ENCODE measurements at places on chromosomes 16 and 17. TPM values are rescaled to one million over a fixed set of nuclear protein-coding genes. Genes with fewer than 3 reads are reported as not detected.

DNA sequence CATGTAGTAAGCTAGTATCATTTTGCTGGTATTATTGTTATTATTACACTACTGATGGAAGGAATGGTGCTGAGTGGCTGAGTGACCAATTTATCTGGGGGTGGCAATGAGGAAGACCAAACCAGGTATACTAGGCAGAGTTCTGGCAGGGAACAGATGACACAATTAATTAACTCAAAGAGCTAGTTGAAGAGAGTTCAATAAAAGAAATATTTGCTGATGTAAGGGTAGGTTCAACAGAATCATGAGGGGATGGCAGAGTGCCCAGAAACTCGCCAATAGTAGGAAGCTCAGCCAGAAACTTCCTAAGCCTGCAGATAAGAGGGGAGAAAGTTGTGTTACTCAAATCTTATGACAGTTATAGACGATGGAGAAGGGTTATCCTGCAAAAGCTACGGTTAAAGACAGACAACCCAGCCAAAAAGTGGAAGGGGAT is 352.5 kb downstream of the KCNJ2 start:
- DNase-seq = no peak

DNA sequence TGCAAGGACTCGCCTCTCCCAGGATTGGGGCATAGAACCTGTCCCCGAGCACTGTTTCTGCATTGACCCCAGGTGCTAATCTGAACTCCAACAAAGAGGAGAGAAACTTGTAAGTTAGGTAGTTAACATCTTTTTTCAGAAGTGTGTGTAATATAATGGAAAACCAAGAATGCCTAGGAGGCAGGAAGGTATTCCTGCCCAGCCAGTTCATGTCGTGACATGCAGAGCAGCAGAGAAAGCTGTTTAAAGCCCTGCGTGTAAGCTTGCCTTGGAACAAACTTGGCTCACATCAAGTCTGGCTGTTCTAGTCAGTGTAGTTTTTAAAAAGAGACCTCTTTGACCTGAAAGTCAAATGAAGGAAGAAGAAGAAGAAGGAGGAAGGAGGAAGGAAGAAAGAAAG is 2.1 kb upstream of the GNA13 start:
- DNase-seq = no peak

GRCh38 chr17:45729294-45729907 is 54.7 kb upstream of the CRHR1 start:
- DNase-seq = no peak

GRCh38 chr17:78250891-78251772 is 19.7 kb downstream of the TMEM235 start:
- peak; percentile 78 for DNase-seq

- no peak for DNase-seq
Observed at GRCh38 chr17:76997981-76998531, 129.9 kb downstream of the MGAT5B start.

- DNase-seq = no peak
Observed at GRCh38 chr17:34598161-34598776, 18.9 kb downstream of the TMEM132E start.

The HOXB6 gene
- 113 TPM for polyA plus RNA-seq

GRCh38 chr17:33525186-33525585 is 232.1 kb upstream of the ASIC2 start:
- DNase-seq = no peak

- no peak for DNase-seq
Observed at GRCh38 chr17:72259922-72260321, 139.1 kb downstream of the SOX9 start.

- no peak for DNase-seq
Observed at GRCh38 chr17:78802008-78802407, 19.9 kb upstream of the CYTH1 start.

- no peak for DNase-seq
Observed at GRCh38 chr17:80259457-80260068, 1.1 kb upstream of the RNF213 start.

DNA sequence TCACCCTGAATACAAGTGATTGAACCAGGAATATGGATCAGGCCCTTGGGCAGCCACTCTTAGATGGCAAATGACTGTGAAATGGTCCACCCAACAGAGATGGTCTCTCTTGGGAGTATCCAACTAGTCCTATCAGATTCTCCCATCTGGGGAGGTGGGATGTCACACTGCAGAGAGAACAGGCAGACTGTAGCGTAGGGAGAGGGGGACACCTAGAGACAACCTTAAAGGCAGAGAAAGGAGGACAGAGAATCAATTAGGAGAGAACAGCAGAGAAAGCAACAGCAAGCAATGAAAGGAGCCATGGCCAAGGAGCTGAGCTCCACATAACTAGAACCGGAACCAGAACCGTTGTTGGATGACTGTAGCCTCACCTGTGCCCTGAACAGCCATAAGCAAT is 37.2 kb downstream of the IQCK start:
- no peak for DNase-seq

DNA sequence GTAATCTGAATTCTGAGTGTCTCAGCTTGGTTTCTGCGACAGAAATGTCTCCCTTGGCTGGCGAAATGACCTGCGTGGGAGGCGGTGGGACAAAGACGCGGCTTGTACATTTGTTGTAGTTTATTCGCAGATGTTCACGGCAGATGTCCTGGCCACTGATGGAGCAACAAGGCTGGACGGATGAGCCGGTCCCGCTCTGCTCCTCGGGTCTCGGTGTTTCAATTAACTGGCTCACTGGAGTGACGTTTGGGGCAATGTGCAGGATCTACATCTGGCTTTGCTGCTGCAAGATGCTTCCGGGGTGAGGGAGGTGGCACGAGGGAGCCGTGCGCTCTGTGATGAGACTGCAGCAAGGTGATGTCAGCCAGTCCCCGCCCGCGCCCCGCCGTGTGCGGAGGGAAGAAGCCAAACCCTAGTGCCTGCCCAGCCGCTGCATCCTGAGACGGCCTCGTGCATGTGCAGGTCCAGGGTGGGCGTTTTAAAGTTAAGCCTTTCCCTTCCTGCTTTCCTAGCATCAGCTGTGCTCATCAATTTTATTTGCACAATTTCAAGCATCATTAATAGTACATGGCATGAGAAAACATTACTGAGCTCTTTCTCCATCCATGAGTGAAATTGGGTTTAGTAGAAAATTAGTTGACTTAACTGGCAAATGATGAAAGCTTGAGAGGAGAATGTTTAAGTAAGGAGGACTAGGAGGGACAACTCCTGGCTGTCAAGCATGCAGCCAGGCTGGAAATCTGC is 44.4 kb downstream of the MGAT5B start:
- peak; percentile 43 for DNase-seq

GRCh38 chr17:50501054-50501453 is 7.2 kb upstream of the MYCBPAP start:
- DNase-seq = no peak

GRCh38 chr16:72847187-72848027 is 200.5 kb downstream of the ZFHX3 start:
- no peak for DNase-seq

GRCh38 chr16:2438121-2438520 is 8.9 kb downstream of the CCNF start:
- no peak for DNase-seq

GRCh38 chr16:50821586-50821985 is 79.7 kb downstream of the CYLD start:
- no peak for DNase-seq

GRCh38 chr17:73343739-73344454 is 32.1 kb upstream of the CDC42EP4 start:
- no peak for DNase-seq

- no peak for DNase-seq
Observed at GRCh38 chr16:78650339-78651074, 551.1 kb downstream of the WWOX start.

DNA sequence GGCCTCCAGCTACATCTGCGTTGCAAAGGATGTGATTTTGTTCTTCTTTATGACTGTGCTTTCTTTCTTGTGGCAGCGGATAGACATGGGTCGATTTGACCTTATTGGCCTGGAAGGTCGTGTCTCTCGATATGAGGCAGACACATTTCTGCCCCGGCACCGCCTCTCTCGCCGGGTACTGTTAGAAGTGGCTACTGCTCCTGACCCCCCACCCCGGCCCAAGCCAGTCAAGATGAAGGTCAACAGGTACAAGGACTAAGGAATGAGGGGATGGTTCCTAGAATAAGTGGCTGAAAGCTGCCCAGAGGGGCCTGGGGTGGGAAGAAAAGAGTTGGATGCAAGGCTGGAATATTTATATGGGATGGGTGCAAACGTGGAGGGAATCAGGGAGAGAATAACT is 21.1 kb downstream of the SRCAP start:
- no peak for DNase-seq

GRCh38 chr17:46869296-46869695 is 17.9 kb downstream of the WNT9B start:
- DNase-seq = no peak

The TNS4 gene
- 0.01 TPM for polyA plus RNA-seq

DNA sequence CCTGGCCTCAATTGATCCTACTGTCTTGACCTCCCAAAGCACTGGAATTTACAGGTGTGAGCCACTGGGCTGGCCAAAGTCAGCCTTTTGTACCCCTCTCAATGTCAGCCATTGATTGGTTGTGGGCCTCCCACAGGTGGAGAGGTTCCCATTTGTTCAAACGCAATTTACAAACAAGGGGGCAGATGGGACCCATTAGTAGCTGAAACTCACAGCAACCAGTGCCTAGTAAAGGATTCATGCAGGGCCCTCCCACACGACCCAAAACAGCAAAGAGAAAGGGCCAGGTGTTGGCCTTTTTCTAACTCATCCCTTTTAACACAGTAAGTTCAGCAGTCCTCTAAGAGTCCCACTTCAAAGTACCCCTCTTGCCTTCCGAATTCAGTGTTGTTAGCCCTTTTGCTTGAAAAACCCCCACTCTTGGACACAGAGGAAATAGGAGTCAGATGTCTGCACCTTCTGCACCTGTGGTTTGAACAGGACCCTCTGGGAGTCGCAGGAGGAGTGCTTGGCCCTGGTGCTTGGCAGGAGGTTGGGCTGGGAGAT is 89.2 kb downstream of the PITPNC1 start:
- DNase-seq = no peak

The SDR42E1 gene
- 20.0 TPM for polyA plus RNA-seq

The KRT39 gene
- not detected for polyA plus RNA-seq

The OTOA gene
- 0.09 TPM for polyA plus RNA-seq

GRCh38 chr17:72370819-72371218 is 250.0 kb downstream of the SOX9 start:
- DNase-seq = no peak

DNA sequence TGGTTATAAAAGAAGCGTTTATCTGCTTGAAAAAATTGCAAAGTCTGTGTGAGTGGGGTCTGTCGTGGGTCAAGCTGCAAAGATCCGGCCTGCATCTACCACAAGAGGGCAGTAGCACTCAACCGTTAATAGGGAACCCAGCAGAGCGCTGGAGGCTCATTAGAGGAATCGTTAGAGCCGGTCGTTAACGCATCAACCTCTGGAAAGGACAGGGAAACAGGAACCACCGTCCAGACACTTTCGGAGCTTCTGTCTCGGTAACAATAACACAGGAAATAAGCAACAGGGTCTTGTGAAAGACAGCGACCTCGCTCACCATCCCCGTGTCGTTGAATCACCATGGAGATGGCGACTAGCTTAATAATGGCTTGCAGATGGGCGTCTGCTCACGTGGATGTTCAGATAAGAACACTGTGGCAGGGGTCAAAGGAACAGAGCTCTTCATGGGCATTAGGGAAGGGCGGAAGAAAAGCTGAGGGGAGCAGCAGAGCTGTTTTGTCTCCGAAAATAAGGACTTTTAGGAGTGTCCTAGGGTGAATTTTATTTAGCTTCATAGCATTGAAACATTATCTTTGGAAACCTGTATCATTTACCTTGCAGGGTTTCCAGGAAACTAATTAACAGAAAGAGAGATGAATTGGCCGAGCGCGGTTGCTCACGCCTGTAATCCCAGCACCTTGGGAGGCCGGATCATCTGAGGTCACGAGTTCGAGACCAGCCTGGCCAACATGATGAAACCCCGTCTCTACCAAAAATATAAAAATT is 11.9 kb upstream of the NSRP1 start:
- peak; percentile 85 for DNase-seq

The TERB1 gene
- polyA plus RNA-seq = not detected

- no peak for DNase-seq
Observed at GRCh38 chr16:66084306-66084705, 282.2 kb upstream of the CDH5 start.

DNA sequence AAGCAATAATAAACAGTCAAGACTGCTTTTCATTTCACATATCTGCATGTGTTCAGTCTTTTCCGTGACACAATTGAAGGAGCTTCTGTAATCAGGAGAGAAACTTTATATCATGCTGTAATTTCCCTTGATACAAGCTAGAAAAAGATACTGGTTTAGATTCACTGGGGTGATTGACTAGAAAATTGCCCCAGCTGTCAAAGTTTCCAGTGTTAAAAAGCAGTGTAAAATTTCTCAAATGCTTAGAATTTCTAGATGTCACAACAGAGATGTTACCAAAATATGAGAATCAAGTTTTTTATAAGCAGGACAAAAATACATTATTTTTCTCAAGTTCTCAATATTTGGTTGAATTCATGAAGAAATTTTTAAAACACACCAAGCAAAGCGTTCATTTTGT is 292.4 kb upstream of the HSBP1 start:
- DNase-seq = no peak

- no peak for DNase-seq
Observed at GRCh38 chr16:79690159-79690558, 89.6 kb upstream of the MAF start.

The MNT gene
- polyA plus RNA-seq = 16.5 TPM

The NKD1 gene
- polyA plus RNA-seq = 10.0 TPM

DNA sequence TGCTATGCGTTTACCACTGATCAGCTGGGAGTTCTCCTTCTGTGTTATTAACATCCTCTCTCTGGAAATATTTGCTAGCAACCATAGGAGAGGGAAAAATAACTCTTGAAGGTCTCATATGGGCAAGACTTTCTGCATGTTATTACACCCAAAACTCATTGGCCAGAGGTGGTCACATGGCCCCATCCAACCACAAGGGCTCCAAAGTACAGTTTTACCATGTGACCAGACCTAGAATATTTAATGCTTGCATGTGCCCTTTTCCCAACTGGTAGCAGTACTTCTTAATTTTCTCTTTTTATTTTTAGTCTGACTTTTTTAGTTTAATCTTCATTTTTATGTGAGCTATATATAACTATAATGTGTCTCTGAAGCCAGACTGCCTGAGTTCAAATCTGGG is 141.0 kb upstream of the NOG start:
- DNase-seq = no peak

DNA sequence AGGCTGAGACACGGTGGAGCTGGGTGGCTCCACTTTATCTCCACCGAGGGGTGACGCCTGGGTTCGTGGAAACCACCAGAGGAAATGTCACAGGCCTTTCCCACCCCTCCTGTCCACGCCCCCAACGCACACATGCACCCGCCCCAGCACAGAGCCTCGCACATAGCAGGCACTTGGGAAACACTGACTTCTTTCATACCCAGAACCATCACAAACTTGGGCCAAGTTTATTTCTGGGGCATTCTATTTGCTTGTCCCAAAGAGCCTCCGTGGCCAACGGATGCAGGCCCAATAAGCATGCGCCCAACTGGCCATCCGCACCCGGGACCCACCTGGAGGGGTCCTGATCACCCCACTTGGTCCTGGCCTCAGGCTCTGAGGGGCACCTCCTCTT is 3.3 kb downstream of the BCAR1 start:
- DNase-seq = no peak

The TMEM220 gene
- polyA plus RNA-seq = 8.4 TPM

- no peak for DNase-seq
Observed at GRCh38 chr17:58047376-58048150, 35.7 kb upstream of the DYNLL2 start.

The MYO15A gene
- polyA plus RNA-seq = 3.3 TPM

GRCh38 chr17:681738-682529 is 32.7 kb downstream of the VPS53 start:
- DNase-seq = no peak

- DNase-seq = no peak
Observed at GRCh38 chr16:28958216-28958615, 7.5 kb downstream of the NFATC2IP start.
